ENCODE measurements at places on chromosomes 12 and 14. TPM values are rescaled to one million over a fixed set of nuclear protein-coding genes. Genes with fewer than 3 reads are reported as not detected.
A peak's percentile ranks its signal among the peaks of the same experiment; 100 is the strongest.

GRCh38 chr12:55823419-55823818 lies 5.6 kb downstream of the ORMDL2 start:
- DNase-seq: no peak

DNA sequence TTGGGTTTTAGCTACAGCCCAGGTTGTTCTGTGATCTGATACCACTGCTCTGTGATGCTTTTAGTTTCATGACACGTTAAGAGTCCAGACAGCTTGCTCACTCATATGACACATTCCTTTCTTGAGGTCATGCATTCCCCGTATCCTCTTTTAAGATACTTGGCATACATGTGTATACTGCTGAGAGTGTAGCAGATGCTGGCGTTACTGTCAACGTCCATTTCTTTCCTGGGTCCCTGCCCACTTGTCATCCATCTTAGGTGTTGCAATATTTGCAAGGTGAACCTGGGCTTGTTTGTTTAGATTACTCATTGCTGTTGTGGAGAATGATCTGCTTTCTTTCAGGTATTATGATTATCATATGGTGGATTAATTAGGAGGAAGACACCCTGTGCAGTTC lies 9.1 kb upstream of the EMP1 start:
- DNase-seq: no peak

- no peak for DNase-seq
Observed at GRCh38 chr12:78115889-78116288, 285.2 kb downstream of the NAV3 start.

Gene TWF1
- total RNA-seq: 91.5 TPM

DNA sequence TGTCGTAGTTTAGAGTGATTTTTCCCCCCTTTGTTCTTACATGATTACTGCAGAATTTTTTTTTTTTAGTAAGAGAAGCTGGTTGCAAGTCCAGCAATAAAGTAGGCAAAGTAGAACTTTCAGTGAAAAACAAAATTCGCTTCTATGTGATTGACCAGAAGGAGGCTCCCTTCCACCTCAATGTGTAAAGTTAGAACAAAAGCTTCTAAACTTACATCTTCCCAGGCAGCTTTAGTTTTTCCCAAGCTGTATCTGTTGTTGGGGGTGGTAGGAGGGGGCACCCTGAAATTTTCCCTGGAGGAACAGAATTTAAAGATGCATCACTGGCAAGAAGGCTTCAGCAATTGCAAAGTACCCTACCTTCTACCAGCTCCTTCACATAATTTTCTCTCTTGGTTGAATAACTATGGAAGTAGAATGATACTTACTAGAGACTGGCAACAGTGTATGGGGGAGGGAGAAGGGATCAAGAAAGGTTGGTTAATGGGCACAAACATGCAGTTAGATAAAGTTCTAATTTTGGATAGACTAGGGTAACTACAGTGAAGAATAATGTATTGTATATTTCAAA lies 87.3 kb upstream of the E2F7 start:
- DNase-seq: peak; percentile 66

DNA sequence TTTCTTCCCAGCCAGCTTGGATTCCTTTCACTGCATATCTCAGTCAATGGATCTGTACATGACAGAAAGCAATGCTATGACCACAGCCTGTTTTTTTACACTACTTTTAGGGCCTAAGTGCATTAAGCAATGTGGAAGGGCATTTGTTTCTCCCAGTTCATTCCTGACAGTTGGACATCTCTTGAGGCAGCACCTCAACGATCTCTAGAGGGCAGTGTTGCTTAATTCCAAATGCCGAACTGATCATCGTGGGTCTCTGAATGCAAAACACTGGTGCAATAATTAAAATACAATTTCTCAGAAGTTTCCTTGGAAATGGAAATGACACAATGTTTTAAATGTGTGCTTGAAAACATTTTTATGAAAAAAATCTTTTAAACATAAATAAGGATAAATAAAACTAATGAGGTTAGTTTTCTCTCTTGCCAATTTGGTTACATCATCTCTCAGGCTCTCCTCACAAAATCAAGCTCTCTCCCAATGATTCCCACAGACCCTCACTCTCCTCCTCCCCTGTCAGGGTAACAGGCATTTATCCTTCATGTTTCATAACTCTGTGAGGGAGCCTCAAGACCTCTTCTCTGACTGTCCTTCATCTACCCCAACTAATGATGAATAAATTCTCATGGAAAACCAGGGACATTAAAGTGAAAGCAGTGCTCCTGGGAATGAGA lies 192.4 kb upstream of the SLC16A7 start:
- DNase-seq: peak; percentile 54

Gene LETMD1
- 20.8 TPM for total RNA-seq

Gene RNFT2
- 0.60 TPM for total RNA-seq

DNA sequence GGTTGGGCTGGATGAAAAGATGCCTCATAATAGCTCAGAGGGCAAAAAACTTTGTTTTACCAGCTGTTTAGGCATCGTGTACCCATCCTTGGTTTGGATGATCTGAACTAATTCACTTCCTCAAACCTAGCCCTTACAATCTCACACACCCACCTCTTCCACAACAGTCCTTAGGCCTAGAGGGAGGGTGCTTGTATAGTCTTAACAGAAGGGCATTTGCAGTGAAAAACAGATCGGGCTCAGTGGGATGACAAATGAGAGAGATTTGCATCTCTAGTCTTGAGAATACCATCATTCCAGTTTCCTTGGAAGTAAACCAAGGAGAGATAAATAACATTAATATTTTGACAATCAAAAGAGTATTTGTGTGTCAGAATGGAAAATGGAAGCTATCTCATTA lies 11.0 kb downstream of the SLCO1A2 start:
- DNase-seq: no peak

GRCh38 chr12:45756666-45757065 lies 27.2 kb downstream of the ARID2 start:
- no peak for DNase-seq

DNA sequence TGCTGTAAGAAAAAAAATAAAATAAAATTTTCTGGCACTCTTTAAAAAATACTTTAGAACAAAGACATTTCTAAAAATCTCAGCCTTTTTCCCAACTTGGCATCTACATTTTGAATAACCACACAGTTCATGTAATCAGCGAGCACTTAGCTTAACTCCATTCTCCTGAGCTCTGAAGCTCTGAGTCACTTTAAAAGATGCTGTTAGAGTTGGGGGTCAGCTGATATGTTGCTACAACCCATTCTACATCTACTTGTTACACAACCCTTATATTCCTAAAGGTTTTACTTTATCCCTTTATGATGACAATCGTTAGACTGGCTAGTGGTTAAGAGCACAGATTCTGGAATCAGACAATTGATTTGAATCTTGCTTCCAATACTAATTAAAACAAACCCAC lies 48.3 kb downstream of the SLC41A2 start:
- DNase-seq: no peak

- DNase-seq: no peak
Observed at GRCh38 chr14:60647081-60647836, 2.0 kb downstream of the SIX1 start.

- DNase-seq: no peak
Observed at GRCh38 chr14:35964697-35965286, 138.7 kb downstream of the BRMS1L start.

- DNase-seq: peak; percentile 50
Observed at GRCh38 chr14:88168498-88169165, 154.4 kb downstream of the KCNK10 start.

Gene TPPP2
- total RNA-seq: not detected

- DNase-seq: no peak
Observed at GRCh38 chr12:24803430-24804245, 145.3 kb downstream of the BCAT1 start.

DNA sequence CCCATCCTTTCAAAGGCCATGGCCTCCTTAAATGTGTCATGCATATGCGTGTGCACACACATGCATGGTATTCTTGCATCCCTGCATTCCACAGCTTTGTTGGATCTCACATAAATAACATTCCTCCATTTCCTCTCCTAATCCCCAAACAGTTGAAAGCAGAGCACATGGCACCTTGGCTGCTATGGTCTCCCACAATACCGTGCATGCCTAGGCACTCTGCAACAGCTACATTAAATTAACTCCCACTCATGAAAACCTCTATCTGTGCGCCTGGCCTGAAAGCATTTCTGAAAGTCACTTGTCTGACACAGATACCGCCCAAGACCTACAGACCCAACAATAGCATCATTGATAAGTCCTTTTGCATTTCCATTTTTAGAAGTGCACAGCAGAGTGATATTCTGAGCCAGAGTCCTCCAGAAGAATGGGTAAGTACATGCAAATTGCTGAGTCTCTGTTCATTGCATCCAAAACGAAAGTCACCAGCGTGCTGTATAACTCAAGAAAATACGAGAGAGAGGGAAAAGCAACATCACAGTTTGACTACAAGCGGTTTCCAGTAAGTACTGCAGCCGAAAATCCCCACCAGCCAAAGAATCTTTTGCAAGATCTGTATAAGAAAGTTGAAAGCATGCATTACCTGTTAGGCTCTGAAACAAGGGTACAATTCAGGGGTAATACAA lies 436 bp downstream of the ASB2 start:
- DNase-seq: no peak

- DNase-seq: peak; percentile 14
Observed at GRCh38 chr12:38662829-38663228, 242.6 kb downstream of the CPNE8 start.

DNA sequence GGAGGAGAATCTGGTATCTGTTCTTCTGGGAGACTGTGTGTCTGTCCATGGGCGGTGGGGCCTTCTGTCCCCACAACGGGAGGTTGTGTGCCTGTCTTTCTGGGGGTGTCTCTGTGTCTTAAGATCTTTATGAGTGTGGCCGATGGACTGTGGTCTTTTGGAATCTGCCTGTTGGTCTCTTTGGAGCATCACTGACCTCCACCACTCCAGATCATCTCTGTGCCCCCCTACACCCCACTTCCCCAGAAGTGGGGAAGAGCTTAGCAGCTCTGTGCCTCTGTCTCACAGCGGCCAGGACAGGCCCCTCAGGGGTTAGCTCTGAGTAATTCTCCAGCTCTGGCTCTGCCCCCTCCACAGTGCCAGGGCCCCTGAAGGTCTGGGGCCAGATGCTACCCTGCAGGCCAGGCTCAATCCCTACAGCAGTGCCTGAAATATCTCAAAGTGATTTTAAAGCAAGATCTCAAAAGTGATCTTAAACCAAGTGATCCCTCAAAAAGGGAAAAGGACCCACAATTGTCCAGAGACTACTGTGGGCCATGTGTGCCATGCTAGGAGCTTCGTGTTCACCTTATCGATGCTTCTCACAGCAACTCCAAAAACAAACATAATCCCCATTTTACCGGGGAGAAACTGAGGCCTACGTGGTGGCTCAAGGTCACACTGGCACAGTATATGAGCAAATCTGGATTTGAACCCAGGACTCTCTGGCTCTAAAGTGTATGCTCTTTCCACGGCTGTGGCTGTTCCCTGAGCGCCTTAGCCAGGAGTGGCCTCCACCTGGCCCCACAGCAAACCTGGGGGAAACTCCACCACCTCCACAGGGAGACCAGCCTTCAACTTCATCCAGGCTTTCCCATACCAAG lies 26.0 kb upstream of the KRT78 start:
- DNase-seq: no peak

GRCh38 chr14:95611293-95611880 lies 74.8 kb upstream of the TCL1B start:
- no peak for DNase-seq

GRCh38 chr12:83823386-83824045 lies 1089.1 kb downstream of the SLC6A15 start:
- peak; percentile 23 for DNase-seq

- DNase-seq: peak; percentile 57
Observed at GRCh38 chr14:78022059-78022458, 148.1 kb upstream of the NRXN3 start.

Gene ACOT4
- 0.99 TPM for total RNA-seq

Gene PTPN6
- 2.2 TPM for total RNA-seq

Gene AJUBA
- 36.0 TPM for total RNA-seq

Gene APEX1
- 73.4 TPM for total RNA-seq

DNA sequence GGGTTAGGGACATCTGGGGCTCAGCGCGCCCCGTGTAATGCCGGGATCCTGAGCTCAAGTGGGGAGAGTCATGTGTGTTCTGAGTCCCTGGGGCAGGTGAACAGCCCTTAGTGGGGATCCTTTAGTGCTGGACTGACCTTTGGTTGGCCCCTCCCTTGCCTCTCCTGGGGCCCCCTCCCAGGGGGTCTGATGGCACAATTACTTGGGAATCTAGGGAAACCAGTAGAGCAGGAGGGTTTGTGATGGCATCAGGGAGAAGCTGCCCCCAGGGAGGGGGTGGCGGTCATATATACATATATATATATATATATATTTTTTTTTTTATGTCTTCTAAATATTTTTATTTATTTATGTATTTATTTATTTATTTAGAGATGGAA lies at the start of gene MORN3:
TSS of gene MORN3 (minus strand) at position 134 of the 380 bp plus-strand sequence. CDS start 171 bp downstream, outside the sequence.
- DNase-seq: no peak

DNA sequence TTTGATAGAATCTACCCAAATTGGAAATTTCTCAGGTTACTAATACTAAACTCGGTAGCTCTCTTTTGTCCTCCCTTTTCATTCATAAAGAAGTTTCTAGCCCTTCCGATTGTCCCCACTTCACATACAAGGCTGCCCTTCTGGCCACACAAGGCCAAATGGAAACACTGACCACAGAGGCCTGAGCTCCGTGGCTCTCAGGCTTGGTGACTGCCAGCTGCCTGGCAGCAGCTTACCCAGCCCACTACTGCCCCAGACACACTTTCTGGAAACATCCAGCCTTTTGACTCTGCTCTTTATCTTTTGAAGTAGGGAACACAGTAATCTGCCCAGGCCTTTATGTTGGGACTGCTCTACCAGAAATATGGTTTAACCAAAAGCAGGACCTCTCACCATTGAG lies 167.2 kb downstream of the GCH1 start:
- no peak for DNase-seq

DNA sequence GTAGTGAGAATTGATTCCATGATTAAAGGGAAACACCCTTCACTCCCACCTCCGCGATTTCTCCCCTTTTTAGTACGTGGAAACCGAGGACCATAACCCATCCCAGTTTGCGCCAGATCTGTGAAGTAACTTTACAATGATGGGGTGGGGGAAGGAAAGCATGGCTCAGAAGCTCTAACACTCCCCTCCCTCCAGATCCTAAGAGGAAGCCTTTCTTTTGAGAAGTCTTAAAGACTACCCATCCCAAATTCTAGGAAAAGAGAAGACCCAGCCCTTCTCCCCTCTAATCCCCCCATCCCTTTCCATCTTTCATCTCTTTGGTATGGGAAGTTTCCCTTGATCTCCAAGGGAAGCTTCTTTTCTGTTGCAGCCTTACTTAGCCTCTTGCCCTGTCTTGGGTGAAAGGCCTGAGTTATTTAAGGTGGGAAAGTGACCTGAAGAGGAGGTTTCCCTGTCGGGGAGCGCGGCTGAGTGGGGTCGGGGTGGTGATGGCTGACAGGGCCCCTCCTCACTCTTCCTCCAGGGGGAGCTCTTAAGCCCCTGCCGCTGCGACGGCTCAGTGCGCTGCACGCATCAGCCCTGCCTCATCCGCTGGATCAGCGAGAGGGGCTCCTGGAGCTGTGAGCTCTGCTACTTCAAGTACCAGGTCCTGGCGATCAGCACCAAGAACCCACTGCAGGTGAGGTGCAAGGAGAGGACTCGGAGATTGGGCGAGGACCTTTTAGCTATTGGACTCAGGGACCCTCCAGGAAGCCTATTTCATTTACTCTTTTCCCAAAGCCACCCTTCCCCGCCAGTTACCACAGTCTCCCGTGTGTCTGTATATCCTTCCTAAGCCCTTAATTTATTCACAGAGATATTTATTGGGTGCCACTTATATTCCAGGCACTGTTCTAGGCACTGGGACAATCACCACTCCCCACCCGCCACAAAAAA lies 1.8 kb downstream of the MARCHF9 start:
- DNase-seq: peak; percentile 30
